ENCODE measurements at places on chromosomes 4 and X.

GRCh38 chr4:142845293-142846107 lies 601 bp downstream of the INPP4B start:
- DNase-seq, result no peak

DNA sequence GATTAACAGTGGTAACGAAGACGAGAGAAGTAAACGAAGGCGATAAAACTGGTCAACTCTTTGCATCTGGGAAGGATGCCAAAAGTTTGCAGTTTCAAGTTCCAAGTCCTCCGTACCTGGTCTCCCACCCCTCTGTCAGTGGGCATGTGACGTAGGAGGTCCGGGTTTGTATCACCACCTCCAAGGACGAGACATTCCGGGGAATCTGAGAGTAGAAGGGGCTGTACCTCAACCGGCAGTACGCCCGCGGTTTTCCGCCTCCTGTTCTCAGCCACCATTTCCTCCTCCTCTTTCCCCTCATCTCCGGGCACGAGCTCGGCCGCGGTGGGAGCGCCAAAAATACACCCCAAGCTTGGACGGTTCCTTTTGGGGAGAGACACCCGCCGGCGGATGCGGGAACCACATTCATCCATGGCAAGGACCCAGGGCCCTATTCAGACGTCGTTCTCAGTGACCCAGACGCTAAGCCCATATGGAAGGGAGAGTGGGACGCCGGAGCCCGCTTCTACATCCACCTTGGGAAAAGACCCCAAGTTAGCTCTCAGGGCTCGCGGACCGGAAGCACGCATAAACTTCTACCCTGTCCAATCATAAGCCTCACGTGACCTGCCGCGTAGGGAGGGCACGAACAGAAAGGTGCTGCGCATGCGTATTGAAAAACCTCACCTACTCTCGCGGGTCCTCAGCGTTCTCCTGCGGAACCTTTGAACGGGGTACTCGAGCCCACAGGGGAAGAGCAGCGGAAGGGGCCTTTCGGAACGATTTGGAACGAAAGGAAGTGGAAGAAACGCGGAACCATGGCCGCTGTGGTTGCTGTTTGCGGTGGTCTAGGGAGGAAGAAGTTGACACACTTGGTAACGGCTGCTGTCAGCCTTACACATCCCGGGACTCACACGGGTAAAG lies at the start of the genes HELQ and MRPS18C:
Gene HELQ (minus strand): TSS at position 543 of the 903 bp plus-strand sequence. CDS start 130 bp downstream, at position 413.
Gene MRPS18C (plus strand): TSS at position 778 of the 903 bp plus-strand sequence. CDS start 20 bp downstream, at position 798.
- peak; percentile 98 for DNase-seq

DNA sequence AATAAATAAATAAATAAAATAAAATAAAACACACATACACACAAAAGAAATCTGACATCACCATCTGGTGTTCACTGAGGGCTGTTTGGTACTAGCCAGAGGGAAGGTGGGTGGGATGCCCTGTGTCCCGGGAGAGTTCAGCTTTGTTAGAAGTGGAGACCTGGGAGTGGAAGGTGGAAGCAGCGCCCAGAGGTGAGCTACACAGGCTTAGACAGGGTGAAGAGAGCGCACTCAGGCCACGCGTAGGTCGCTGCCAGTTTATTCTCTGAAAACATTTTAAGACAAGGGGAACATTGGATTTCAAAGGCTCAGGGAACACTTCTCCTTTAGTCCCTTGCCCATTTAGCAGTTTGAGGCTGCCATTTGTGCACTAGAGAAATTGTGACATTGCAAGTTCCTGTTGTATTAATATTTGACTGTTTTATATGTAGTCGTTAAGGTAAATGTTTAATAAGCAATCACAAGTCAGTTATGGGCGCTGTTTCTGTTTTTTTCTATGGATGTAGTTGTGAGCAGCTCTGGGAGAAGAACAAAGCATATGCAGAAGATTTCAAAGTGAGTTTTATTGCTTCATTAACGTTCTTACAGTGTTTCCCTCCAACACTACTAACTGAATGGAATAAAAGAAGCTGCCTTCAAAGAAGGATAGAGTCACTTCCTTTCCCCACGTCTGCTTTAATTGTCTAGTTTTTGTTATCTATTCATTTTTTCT lies 405.5 kb upstream of the NR3C2 start:
- no peak for DNase-seq

DNA sequence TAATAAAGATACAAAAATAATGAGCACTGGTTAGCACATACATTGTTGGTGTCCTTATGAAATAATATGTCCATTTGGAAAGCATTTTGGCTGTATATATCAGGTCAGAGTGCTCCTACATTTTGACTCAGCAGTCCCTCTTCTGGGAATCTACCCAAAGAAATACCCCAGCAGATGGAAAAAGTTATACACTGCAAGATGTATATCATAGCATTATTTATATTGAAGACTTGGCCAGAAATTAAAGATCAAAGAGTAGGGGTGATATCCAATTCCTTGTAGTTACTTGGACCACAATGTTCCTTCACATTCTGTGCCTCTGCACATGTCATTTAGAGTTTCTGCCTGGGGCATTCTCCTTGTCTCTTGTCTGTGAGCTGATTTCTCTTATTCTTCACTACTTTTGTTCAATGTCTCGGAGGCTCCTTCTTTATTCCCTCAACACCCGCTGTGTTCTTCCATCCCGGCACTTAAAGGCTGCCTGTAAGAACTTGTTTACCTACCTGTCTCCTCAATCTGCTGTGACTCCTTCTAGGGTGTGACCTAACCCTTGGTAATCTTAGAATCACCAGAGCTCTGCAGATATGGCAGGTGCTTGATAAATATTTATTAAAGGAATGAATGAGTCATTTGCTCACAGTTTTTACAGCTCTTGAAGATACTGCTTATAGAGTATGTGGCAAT lies 3.1 kb upstream of the TSPAN5 start:
- no peak for DNase-seq

GRCh38 chr4:51958199-51958968 lies 61.8 kb downstream of the LRRC66 start:
- no peak for DNase-seq

DNA sequence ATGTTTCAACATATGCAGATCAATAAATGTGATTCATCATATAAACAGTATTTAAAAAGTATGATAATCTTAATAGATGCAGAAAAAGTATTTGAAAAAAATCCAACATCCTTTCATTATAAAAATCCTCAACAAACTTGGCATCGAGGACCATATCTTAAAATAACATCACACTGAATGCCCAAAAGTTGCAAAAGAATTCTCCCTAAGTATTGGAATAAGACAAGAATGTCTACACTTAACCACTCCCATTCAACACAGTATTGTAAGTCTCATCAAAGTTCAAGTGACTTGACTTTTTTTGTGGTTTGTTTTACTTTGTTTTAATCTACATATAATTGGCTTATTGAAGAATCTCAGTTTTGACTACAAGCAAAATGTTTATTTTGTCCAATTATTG lies 779.0 kb upstream of the SLIT2 start:
- DNase-seq, result no peak

GRCh38 chr4:54217642-54218495 lies 11.2 kb upstream of the PDGFRA start:
- DNase-seq, result peak; percentile 66

GRCh38 chrX:9141496-9141895 lies 107.6 kb upstream of the FAM9B start:
- DNase-seq, result no peak

DNA sequence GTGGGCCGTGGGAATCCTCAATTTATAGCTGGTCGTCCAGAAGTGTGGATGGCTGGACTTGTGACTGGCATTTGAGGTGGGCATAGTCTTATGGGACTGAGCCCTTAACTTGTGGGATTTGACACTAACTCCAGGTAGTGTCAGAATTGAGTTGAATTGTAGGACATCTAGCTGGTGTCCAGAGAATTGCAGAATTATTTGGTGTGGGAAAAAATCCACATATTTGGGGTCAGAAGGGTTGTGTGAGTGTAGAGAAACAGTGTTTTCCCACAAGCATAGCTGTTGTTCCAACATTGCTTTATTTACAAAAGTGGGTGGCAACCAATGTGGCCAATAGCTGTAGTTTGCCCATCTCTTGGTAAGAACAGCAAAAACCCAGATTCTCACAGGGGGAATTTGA lies 91.3 kb downstream of the MOSPD2 start:
- DNase-seq, result no peak

DNA sequence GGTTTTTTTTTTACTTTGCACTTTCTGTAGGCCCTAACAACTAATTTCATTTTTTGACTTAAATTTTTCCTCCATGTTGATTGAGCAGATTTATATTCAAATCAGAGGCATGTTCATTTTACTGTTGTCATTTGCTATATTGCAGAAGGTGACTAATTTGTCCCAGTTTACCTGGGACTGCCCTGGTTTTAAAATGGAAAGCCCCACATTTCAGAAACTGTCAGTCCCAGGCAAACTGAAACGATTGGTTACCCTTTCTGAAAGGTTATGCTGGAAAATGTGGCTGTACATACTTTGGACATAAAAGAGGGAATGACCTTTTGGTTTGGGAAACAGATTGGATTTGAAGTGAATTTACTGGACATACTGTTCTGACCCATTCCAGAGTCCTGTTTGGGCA lies 160.0 kb downstream of the SPCS3 start:
- DNase-seq, result no peak

GRCh38 chrX:19964017-19964710 lies 26.7 kb downstream of the BCLAF3 start:
- DNase-seq, result no peak

- DNase-seq, result no peak
These were observed 49.2 kb downstream of the EVC start for GRCh38 chr4:5760246-5760645.

- no peak for DNase-seq
These were observed at the start of gene GABRG1 for GRCh38 chr4:46123913-46124755. GABRG1 (minus strand) TSS chr4:46124054; CDS start chr4:46123913, 141 bp downstream.

- DNase-seq, result no peak
These were observed 22.9 kb downstream of the PAGE2 start for GRCh38 chrX:55111578-55112254.

- DNase-seq, result peak; percentile 67
These were observed at the start of gene RBM41 for GRCh38 chrX:107118322-107119147. RBM41 (minus strand) TSS chrX:107118822; CDS start chrX:107118773, 49 bp downstream.

GRCh38 chrX:42818151-42818921 lies 40.4 kb upstream of the PPP1R2C start:
- DNase-seq, result no peak

- DNase-seq, result peak; percentile 67
These were observed 6.7 kb upstream of the ERCC6L start for GRCh38 chrX:72245461-72246089.

- no peak for DNase-seq
These were observed 1.8 kb upstream of the ZCCHC4 start for GRCh38 chr4:25310803-25311166.

- DNase-seq, result no peak
These were observed 16.5 kb downstream of the CETN2 start for GRCh38 chrX:152814048-152814447.

GRCh38 chrX:37599729-37600128 lies 28.3 kb downstream of the LANCL3 start:
- DNase-seq, result no peak

DNA sequence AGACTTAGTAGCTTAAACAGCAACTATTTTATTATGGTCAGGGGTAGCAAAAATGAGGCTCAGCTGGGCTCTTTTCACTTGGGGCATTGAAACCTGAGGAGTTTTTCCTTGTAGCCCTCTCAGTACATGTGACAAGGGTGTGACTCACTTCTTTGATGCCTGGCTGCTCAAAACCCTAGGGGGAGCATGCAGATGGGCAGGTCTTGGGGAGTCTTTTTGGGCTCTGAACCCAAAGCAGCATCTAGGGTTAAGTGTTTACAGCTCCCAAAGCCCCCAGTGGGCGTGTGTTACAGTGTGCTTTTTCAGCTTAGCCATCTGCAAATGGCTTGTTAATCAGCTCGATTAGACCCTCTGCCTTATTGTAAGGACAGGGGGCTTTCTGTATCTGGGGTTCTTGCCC lies 1752.7 kb downstream of the PCDH7 start:
- DNase-seq, result no peak

DNA sequence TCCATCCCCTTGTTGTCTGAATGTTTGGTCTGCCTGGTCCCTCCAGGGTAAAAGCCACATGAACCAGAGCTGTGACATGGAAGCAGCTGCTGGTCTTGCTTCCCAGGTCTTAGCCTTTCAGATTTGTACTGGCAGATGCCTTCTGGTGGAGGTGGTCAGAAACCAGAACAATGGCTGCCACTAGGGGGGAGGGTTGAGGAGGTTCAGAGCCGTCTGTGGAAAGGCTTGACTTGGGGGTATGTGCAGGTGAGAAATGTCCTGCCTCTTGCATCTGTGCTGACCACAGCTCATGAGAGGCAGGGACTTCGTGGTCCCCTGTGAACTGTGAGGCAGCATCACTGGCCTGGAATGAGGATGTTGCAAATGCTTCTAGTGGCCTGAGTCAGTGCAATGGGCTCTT lies 144.2 kb upstream of the WDR1 start:
- DNase-seq, result no peak

GRCh38 chrX:150547375-150548115 lies 20.9 kb upstream of the MTM1 start:
- DNase-seq, result peak; percentile 3

- no peak for DNase-seq
These were observed 18.5 kb downstream of the TENM3 start for GRCh38 chr4:182261651-182262223.

GRCh38 chr4:121930304-121930703 lies 21.6 kb downstream of the TRPC3 start:
- no peak for DNase-seq

GRCh38 chr4:159434114-159434870 lies 331.4 kb downstream of the RAPGEF2 start:
- DNase-seq, result no peak

- DNase-seq, result no peak
These were observed 32.4 kb upstream of the PDLIM3 start for GRCh38 chr4:185567381-185568376.

GRCh38 chr4:185137233-185137925 lies 5.7 kb upstream of the SLC25A4 start:
- DNase-seq, result peak; percentile 40

GRCh38 chr4:31793907-31794306 lies 1073.7 kb downstream of the PCDH7 start:
- no peak for DNase-seq

DNA sequence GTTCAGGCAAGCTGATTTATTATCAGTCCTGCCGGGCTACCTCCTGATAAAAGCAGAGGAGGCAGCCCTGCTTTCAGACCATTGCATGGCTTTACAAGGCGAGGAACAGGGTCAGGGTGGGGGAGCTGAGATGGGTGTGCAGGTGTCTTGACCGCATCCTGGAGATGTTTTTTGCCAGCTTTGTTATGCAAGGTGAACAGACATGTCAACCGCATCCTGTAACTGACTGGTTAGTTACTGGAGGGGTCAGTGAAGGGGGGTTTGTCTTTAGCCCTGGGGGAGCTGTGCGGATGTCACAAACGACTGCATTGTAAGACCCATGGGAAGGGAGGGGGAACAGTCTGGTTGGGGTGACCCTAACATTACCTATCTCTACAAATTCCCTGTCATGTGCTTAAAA lies 10.0 kb downstream of the ADAM29 start:
- no peak for DNase-seq

GRCh38 chr4:164748375-164748774 lies 5.6 kb upstream of the SMIM31 start:
- no peak for DNase-seq

GRCh38 chr4:163249042-163249441 lies 82.4 kb upstream of the NAF1 start:
- no peak for DNase-seq

GRCh38 chrX:18410038-18410437 lies 15.4 kb upstream of the CDKL5 start:
- DNase-seq, result no peak

Measured in stimulated activated effector memory CD8-positive, alpha-beta T cell treated with anti-CD3 and anti-CD28 coated beads, Interleukin-12 subunit alpha, Interleukin-12 subunit beta, amount 100 ng/mL, for 72 hours (primary cell).